ENCODE measurements at places on chromosomes 3 and 15.

DNA sequence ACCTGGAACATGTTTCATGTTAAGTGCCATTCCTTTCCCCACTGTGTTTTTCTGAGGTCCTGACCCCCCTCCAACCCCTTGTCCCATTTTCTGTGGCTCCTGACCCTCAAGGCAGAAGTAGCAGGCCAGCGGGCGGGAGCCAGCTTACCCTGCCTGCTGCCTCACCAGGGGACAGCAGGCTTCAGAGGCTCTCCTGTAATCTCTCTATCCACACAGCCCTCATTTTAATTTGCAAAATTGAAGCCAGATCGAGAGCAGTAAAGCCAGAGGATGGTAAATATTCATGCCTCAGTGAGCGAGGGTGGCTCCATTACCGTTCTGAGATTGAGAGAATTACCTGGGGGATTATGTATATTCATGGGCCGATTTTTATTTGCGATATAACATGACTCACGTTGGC, 147.6 kb downstream of the DNAJB8 start:
- no peak for DNase-seq

- no peak for DNase-seq
Measured at GRCh38 chr15:99239545-99240198, 9.7 kb downstream of the TTC23 start.

GRCh38 chr15:33068511-33068990, 126.0 kb downstream of the FMN1 start:
- DNase-seq = peak; percentile 12

DNA sequence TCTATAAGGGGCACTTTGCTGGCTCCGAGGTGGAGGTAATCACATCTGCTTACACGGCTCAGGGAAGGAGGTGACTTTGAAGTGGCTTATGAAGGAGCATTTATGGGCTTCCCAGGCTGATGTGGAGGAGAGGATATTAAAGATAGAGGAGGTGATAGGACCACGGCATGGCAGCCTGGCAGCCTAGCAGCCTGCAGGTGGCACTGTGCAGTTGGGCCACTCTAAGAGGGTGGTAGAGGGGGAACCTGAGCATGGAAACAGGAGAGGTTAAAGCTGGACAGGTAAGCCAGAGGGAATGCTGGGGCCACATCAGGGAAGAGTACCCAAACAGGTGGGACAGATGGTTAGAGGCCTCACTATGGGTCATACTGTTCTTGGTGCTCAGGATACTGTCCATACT, 375.0 kb downstream of the WDR72 start:
- no peak for DNase-seq

GRCh38 chr3:23762759-23763477, 42.8 kb upstream of the UBE2E1 start:
- DNase-seq = no peak

DNA sequence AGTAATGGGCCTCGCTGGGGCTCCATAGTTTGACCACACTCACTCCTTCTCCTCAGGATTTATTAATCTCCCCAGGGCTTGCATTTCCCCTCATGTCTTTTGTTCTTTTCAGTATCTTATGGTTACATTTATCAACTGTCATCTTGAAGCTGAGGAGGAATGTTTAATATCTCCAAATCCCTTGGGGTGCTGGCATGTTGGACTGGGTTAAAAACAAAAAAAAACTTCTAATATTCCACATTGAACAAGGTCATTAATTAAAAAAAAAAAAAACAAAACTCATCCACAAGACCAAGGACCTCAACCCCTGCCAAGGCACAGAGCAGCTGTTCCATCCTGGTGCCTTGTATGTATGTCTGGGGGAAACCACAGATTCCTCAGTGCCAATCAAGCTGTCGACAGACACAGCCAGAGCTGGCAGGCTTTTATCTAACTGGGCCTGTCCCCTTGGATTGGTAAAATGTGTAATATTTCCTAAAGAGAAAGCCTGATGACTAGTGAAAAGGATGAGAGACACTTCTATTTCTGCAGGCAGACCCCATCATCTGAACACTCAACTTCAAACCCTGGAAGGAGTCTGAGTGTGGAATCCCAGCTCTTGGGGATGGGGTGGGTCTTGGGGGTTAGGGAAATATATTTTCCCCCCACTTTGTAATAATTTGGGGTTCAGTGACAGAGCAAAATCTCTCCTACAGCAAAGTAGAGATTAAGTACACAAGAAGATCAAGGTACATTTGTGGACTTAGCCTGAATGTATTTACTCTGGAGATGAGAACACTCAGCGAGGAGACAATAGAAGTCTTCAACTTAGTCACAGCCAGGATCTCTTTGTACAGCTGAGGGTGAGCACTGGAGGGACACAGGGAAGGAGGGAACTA, 69.1 kb downstream of the TTC23 start:
- no peak for DNase-seq

GRCh38 chr15:59194639-59195325, 11.9 kb upstream of the LDHAL6B start:
- DNase-seq = peak; percentile 5

DNA sequence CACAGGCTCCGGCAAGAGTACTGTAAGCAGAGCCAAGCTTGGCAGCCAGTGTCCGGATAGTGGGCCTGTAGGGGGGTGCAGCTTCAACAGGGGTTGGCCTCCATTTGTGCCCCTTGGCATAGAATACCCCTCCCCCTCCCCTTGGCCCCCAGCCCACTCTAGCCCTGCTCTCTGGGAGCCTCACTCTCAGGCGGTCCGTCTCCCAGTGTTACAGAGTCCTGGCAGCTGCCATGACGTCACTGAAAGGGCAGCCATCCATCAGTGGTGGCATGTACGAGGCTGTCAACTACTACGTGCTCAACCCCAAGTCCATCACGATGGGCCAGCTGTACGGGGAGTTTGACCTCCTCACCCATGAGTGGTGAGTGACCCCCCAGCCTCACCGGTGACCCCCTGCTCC, 50.4 kb downstream of the DNAH1 start:
- DNase-seq = no peak

- no peak for DNase-seq
Measured at GRCh38 chr15:77532846-77533245, 99.9 kb downstream of the LINGO1 start.

GRCh38 chr15:87661454-87662355, 594.8 kb downstream of the NTRK3 start:
- DNase-seq = no peak

Data from DND-41 (cell line).